ENCODE measurements at places on chromosomes 7 and 10.

- DNase-seq, result peak; percentile 47
Measured at GRCh38 chr10:43407148-43407575, 1.8 kb downstream of the HNRNPF start.

- no peak for DNase-seq
Measured at GRCh38 chr10:14975672-14976273, 16.6 kb downstream of the MEIG1 start.

- DNase-seq, result no peak
Measured at GRCh38 chr10:62501547-62501946, 127.4 kb downstream of the ZNF365 start.

- DNase-seq, result no peak
Measured at GRCh38 chr10:47167591-47167990, 132.4 kb upstream of the GDF10 start.

- no peak for DNase-seq
Measured at GRCh38 chr10:130621231-130621775, 485.1 kb downstream of the GLRX3 start.

- no peak for DNase-seq
Measured at GRCh38 chr10:102121739-102122372, 1.7 kb upstream of the LDB1 start.

DNA sequence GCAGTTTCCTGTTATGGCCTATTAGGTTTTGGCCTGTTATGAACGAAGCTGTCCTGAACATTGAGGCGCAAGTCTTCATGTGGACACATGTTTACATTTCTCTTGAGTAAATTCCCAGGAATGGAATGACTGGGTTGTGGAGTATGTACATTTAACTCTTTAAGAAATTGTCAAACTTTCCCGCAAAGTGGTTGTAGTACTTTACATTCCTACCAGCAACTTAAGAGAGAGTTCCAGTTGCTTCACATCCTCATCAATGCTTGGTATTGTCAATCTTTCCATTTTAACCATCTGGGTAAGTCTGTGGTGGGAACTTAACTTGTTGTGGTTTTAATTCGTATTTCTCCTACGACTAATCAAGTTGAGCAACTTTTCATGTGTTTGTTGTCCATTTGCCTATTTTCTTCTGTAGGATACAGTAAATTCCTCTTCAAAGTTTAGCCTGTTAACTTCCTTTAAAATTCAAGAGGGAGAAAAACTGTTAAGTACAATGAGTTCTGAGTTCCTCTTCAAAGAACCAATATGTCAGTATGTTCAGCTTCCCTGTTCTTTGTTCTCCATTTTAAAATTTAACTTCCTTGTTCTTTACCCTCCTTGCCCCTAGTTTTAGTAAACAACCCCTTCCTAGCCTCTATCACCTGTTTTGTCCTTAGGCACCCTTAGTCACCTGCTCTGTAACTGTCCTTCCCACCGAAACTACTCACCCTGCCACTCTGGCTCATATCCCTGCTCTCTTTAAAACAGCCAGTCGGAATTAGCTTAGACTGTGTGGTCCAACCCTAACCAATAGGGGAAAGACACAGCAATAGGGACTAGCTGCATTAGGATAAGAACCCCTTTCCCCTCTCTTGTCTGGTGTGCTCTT is 74.0 kb downstream of the FAM241B start:
- DNase-seq, result no peak

DNA sequence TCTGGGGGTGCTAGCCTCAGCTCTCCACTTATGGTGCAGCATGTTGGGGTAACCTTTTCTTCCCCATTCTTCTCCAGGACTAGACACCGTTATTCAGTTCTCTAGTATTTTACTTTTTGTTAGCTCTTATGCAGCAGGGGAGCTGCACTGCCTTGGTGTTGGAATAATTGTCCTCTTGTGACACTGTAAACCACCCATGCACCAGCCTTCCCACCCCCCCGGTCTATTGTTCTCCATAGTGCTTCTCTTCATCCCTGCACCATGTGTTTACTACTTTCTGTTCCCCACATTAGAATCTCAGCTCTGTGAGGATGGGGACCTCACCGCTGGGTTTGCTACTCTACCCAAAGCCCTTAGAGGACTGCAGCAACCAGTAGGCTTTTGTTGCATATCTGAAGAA is 230.7 kb downstream of the RPS24 start:
- no peak for DNase-seq

- DNase-seq, result no peak
Measured at GRCh38 chr7:151429237-151429559, 10.7 kb downstream of the CRYGN start.

GRCh38 chr7:28490831-28491230 is 78.5 kb downstream of the CREB5 start:
- DNase-seq, result no peak

DNA sequence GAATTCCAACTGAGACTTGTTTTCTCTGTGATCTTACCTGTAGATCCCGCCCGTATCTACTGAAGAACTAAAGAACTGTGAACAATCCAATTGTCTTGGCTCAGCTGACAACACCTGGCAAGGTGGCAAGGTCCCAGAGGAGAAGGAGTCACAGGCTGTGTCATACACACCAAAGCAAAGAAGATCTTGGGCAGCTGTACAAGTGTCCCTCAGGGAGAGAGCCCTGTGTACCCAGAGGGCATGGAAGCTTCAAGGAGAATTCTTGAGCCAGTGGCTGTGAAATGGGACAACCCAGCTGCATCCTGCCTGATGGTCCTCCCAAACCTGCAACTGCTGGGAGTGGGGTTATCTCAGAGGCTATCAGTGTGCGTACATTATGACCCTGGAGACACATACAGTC is 46.7 kb upstream of the TECTB start:
- no peak for DNase-seq

GRCh38 chr10:117884093-117884492 is 162.6 kb downstream of the RAB11FIP2 start:
- DNase-seq, result no peak

DNA sequence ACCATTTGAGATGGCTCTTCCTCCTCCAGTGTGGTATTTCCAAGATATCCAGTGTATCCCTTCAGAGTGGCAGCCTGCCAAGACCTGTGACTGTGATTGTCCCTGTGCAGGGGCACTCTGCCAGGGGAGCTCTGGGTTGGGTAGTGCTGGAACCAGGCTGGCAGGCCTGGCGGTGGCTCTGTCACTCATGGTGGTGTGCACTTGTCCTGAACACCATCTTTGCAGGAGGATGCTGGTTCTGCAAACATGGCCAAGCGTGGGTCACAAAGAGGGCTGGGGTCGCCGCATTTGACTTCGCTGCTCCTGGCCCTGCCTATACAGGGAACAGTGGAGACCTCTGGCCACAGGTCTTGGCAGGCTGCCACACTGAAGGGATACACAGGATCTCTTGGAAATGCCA is 205.2 kb downstream of the PRPF18 start:
- no peak for DNase-seq

- DNase-seq, result no peak
Measured at GRCh38 chr10:89600041-89600440, 45.0 kb downstream of the PANK1 start.

DNA sequence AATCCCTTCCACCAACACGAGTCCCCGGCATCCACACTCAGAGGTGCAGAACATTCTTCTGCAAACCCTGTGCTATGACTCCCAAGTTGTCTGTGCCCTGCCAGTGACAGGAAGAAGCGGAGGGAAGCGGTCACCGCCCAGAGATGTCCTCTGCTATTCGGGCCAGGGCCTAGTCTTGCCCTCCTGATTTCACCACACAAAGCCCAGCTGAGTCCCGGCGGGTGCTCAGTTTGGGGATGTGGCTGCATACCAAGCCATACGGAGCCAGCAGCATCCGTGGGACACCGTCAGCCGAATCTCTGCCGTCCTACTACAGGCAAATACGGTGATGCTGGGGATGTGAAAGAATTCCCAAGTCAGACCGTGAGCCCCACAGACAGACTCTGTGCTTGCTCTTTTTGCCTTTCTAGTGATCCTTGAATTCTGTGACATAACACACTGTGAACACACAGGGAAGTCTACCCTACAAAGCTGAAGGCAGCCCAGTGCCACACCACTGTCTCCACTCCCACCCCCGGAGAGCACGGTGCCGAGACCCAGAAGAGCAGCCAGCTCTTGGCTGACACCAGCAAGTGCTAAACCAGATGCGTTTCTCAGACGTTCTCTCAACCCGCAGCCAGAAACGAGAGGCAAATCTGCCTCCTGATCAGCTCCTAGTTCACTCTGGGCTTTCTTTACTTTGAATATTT is 2.0 kb downstream of the STK32C start:
- DNase-seq, result no peak

GRCh38 chr10:70341016-70341415 is 41.4 kb downstream of the LRRC20 start:
- no peak for DNase-seq

GRCh38 chr10:48363617-48364355 is 57.3 kb downstream of the MAPK8 start:
- peak; percentile 17 for DNase-seq

GRCh38 chr7:55233001-55233400 is 132.1 kb upstream of the LANCL2 start:
- DNase-seq, result no peak

DNA sequence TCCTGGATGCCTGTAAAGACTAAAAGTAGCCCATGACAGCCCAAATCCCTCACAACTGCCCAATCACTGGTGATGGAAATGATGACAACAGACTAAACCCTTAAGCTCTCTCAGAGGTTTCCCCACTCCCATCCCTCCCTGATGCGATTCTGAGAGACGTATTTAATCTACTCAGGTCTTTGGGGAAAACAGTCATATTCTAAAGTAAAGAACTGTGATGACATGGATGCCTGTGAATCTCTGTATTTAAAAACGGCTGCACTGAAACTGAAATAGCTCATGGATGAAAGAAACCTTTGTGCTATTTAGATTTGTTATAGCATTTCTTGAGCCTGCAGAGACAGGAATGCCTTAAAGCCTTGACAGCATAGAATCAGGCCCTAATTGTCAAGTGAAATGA is 28.5 kb downstream of the VPS41 start:
- no peak for DNase-seq

GRCh38 chr10:32927750-32928149 is 30.3 kb downstream of the ITGB1 start:
- DNase-seq, result no peak

- no peak for DNase-seq
Measured at GRCh38 chr10:392705-393037, 257.4 kb downstream of the ZMYND11 start.

GRCh38 chr10:52551046-52551445 is 221.5 kb downstream of the MBL2 start:
- no peak for DNase-seq

GRCh38 chr7:1181640-1182039 is 21.6 kb upstream of the ZFAND2A start:
- no peak for DNase-seq

- no peak for DNase-seq
Measured at GRCh38 chr10:68172324-68172723, 59.6 kb downstream of the ATOH7 start.

DNA sequence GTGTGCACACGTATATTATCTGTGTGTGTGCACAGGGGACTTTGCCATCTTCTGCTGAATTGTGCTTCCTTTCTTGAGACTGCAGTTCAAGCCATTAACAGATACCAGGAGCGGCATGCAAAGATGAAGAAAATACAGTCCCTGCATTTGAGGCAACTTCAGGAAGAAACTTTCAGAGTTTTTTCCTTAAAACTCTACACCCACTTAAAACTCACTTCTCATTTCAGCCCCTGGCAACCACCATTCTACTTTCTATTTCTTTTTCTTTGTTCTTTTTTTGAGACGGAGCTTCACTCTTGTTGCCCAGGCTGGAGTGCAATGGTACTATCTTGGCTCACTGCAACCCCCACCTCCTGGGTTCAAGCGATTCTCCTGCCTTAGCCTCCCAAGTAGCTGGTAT is 448.9 kb upstream of the ZMIZ1 start:
- no peak for DNase-seq

DNA sequence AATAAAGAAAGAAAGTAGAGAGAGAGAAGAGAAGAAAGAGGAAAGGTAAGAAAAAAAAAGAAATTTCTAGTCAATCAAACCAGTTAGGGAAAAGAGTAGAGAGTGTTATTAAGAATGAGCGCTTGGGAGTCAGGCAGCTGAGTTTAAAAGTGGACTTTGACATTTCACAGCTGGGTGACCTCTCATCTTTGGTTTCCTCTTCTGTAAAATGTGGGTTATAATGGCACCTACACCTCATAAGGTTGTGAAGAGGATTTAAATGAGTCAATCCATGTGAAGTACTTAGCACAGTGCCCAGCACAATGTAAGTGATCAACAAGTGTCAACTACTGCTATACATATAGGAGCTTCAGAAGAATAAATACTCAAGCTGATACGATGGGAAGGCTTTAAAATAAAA is 12.2 kb downstream of the HOXA1 start:
- DNase-seq, result no peak

GRCh38 chr7:149209518-149210269 is 14.3 kb downstream of the ZNF282 start:
- peak; percentile 46 for DNase-seq

DNA sequence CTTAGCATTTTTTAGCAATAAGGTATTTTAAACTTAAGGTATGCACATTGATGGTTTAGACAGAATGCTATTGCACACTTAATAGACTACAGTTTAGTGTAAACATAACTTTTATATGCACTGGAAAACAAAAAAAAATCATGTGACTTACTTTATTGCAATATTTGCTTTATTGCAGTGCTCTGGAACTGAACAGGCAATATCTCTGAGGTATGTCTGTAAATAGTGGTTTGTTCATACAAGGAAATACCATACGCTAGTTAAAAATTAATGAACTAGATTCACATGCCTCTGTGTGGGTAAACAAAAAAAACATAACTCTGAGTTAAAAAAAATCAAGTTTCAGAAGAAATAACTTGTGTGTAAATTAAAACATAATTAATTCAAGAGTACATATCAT is 479.0 kb upstream of the MKI67 start:
- DNase-seq, result no peak

GRCh38 chr7:130904031-130904757 is 170.2 kb upstream of the KLF14 start:
- no peak for DNase-seq

DNA sequence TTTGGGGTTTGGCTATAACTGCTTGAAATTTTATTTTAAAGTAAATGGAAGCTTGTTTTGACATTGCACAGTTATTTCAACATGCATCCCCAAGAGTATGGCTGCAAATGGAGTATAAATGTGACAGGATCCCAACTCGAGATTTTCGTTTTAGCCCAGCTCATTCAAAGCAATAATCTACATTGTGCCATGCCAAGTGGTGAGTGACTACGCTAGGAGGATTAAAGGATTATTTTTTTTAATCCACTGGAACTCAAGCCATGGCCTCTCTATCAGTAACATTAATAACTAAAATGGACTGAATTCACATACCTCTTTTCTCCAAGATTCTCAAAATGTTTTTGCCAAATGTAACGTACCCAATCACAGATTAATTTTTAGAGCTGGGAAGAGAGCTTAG is 60.6 kb upstream of the AUTS2 start:
- DNase-seq, result no peak

DNA sequence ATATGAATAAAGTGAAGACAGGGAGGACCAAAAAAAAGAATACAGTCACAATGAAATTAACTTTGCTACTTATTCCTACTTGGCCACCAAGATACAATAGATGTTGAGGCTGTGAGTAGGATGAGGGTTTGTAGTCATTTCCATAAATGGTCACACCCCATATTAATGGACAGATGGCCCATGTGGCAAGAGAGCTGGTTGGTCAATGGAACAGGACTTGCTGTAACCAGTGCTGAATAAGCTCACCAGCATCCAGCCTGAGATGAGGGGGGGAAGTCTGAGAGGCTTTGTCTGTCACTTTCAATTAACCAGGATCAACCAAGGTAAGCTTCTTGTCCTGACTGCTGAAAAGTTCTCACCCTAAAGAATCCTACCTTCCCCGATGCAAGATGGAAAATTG is 130.4 kb upstream of the KCNMA1 start:
- DNase-seq, result no peak

- no peak for DNase-seq
Measured at GRCh38 chr7:8411103-8411502, 22.3 kb upstream of the NXPH1 start.
